ENCODE measurements at places on chromosomes 7 and 10.
A peak's percentile ranks its signal among the peaks of the same experiment; 100 is the strongest.

DNA sequence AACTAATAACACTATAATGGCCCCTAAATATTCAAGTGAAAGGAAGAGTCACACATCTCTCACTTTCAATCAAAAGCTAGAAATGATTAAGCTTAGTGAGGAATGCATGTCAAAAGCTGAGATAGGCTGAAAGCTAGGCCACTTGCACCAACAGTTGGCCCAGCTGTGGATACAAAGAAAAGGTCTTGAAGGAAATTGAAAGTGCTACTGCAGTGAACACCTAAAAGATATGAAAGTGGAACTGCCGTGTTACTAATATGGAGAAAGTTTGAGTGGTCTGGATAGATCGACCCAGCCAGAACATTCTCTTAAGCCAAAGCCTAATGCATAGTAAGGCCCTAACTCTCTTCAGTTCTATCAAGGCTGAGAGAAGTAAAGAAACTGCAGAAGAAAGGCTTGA lies 12.1 kb upstream of the SNX13 start:
- DNase-seq = no peak

DNA sequence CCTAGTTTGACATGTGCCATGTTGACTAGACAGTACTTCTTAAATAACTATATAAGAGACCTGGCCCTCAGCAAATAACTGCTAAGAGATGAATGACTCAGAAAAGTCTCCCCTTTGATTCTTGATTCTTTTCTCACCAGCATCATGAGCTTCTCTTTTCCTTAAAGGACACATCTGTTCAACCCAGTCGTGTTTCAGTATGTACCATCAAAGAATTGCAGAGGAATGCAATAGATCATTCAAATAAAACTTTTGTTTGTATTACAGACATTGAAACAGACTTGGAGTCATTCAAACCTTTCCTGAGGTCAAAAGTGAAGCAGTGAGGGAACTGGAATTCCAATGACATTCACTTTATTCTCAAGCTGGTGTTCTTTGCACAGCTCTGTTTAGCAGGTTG lies 598.3 kb upstream of the GHITM start:
- no peak for DNase-seq

GRCh38 chr10:404991-405390 lies 269.7 kb downstream of the ZMYND11 start:
- no peak for DNase-seq

- no peak for DNase-seq
Observed at GRCh38 chr7:107201795-107202450, 33.1 kb downstream of the HBP1 start.

DNA sequence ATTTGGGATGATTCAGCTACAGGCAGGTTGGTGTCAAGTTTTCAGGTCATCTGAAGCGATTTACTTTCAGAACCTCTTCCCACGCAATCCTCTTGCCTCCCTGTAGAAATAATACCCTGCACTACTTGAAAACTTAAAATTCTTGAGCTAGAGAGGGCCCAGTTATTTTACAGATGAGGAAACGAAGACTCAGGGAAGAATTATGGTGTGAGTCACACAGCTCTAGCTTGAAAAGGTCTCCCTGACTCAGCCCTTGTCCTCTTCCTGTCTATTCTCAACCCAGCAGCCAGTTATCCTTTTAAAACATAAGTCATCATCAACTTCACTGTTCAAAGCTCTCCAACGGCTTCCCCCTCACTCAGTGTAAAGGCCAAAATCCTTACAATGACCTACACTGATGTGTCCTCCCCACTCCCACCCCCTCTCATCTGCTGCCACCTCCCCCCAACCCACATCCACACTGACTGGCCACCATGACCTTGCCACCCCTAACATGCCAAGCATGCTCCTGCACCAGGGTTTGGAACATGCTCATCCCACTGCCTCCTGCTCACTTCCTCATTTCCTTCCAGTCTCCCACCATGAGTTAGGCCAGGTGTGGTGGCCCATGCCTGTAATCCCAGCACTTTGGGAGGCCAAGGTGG lies 3.4 kb downstream of the DNMBP start:
- no peak for DNase-seq

GRCh38 chr10:79424221-79425073 lies 21.0 kb downstream of the ZCCHC24 start:
- no peak for DNase-seq

GRCh38 chr7:23369695-23370404 lies 70.7 kb downstream of the MALSU1 start:
- DNase-seq = no peak

- no peak for DNase-seq
Observed at GRCh38 chr7:73715648-73716317, 3.7 kb downstream of the STX1A start.

DNA sequence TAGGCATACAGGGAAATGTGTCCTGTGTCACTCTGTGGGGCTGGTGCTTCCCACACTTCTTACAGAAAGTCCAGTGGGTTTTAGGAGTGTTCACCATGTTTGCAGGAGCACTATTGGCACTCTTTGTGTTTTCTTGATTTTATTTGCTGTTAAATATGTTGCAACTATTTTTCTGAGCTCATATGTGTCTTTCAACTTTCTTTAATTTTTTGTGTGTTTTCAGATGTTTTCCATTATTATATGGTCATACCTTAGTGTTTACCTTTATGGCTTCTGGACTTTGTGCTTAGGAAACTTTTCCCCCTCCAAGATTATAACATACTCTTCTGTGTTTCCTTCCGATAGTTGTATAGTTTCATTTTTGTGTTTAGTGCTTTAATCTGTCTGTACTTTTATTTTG lies 20.8 kb upstream of the NUDCD3 start:
- DNase-seq = no peak

DNA sequence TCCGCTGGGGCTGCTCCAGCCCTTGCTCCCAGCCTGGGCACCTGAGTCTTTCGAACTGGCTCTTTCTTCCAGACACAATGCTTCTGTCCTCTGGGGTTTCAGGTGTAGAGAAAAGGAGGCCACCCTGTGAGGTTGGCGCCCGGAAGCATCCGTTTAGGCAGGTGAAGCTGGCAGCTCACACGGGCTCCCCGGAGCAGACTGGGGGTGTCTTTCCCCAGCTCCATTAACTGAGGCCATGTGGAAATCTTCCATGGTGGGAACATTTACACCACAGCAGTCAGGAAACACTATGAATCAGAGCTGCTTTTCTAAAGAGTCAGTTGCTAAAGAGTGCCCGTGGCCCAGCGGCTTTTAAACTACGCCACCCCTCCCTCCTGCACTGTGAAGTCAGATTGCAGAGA lies 29.2 kb downstream of the PRKAG2 start:
- DNase-seq = no peak

GRCh38 chr7:91496251-91496820 lies 232.1 kb downstream of the FZD1 start:
- no peak for DNase-seq

- no peak for DNase-seq
Observed at GRCh38 chr10:127849921-127850320, 42.8 kb downstream of the CLRN3 start.

- DNase-seq = no peak
Observed at GRCh38 chr7:124155432-124156022, 122.7 kb upstream of the TMEM229A start.

DNA sequence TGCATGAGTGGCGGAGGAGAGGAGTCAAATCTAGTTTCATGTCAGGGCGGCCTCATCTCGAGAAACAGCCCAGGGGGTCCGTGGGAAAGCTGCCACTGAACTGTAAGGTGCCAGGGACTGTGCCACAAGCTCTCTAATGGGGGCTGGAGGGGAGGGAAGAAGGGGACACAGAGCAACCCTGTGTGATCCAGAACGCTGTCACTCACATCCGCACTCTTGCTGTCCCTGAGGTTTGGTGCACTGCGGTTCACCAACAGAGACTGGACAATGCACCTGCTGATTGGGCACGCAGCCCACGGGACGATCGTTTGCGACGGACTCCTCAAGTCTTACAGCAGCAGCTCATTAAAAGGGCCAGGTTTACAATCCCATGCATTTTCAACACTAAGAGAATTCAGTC lies 47.7 kb downstream of the AMZ1 start:
- no peak for DNase-seq

DNA sequence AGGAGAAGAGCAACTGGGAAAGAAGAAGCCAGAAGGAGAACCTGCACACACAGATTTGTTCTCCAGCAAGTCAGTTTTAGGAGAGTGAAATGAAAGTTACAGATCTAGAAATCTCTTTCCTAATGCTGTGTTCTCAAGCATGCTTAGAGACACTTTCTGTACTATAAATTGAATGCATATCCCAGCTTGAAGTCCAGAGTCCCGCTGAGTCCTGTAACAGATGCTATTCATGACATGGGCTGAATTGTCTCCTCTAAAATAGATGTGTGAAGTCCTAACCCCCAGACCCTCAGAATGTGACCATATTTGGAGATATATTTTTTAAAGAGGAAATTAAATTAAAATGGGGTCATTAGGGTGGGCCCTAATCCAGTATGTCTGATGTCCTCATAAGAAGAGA lies 46.9 kb upstream of the GJD4 start:
- no peak for DNase-seq

GRCh38 chr7:4000934-4001333 lies 681.2 kb upstream of the FOXK1 start:
- no peak for DNase-seq

GRCh38 chr10:132450825-132451505 lies 54.0 kb downstream of the PWWP2B start:
- DNase-seq = no peak

DNA sequence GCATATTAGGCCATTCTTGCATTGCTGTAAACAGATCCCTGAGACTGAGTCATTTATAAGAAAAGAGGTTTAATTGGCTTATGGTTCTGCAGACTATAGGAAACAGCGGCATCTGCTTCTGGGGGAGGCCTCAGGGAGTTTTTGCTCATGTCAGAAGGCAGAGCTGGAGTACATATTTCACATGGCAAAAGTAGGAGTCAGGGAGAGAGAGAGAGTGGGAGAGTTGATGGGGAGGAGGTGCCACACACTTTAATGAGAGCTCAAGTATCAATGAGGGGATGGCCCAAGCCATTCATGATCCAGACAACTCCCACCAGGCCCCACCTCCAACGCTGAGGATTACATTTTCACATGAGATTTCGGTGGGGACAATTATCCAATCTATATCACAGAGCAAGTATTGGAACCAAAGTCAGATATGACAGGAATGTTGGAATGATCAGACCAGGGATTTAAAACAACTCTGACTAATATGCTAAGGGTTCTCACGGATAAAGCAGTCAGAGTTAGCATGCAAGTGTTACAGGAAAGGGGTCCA lies 795.3 kb upstream of the CELF2 start:
- DNase-seq = no peak

DNA sequence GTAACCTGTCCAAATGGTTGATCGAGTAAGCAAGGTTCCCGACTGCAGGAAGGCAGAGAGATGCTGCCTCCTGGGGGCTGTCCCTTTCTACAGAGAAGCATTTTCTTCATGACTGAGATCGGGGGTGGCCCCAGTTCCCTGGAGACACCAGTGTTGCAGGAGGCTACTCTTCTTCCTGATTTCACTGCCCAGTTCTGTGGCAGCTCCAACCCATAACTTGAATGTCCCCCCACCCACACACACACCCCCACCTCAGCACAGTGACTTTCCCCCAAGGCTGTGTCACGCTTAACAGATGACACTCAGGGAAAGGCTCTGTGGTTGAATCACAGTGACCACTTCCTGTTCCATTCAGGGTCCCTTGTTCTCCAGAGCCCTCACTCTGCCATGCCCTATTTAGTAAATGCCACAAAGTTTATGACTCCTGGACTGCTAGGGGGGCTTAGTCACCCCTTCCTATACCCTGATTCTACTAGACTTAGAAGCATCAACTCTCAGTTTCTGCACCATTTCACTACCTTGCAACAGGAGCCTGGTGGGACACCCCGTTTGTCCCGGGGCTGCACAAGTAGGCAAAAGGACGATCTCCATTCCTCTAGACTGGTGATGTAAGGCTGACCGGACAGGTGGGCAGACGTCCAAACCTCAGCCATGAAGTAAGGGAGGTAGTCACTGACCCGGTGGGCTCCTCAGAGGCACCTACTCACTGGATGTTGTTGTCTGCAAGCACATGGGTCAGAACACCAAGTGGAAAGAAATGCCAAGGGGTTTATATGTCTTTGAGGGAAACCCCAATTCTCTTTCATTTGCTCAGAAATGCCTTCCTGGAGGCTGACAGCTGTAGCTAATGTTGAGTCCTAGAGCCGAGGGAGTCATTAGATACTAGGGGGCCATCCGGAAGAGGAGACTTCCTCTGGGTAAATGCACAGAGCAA lies 31.3 kb upstream of the SMC3 start:
- DNase-seq = peak; percentile 64

DNA sequence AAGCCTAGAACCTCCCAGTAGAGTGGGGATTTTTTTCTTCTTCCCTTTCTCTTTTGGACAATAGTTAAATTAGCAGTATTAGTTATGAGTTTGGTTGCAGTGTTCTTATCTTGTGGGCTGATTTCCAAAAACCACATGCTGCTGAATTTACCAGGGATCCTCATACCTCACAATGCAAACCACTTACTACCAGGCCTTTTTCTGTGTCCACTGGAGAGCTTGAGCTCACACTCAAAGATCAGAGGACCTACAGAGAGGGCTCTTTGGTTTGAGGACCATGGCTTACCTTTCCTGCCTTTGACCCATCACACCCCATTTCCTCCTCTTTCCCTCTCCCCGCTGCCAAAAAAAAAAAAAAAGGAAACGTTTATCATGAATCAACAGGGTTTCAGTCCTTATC lies 5.4 kb downstream of the OPN1SW start:
- no peak for DNase-seq

DNA sequence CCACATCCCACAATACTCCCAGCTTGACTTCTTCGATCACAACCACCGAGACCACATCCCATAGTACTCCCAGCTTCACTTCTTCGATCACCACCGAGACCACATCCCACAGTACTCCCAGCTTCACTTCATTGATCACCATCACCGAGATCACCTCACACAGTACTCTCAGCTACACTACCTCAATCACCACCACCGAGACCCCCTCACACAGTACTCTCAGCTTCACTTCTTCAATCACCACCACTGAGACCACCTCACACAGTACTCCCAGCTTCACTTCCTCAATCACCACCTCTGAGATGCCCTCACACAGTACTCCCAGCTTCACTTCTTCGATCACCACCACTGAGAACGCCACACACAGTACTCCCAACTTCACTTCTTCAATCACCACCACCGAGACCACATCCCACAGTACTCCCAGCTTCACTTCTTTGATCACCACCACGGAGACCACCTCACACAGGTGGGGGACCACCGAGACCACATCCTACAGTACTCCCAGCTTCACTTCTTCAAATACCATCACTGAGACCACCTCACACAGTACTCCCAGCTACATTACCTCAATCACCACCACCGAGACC lies 8.6 kb downstream of the MUC3A start:
- no peak for DNase-seq

- no peak for DNase-seq
Observed at GRCh38 chr10:18735711-18736110, 76.5 kb downstream of the ARL5B start.
